ENCODE measurements at places on chromosomes 7 and 10. TPM values are rescaled to one million over a fixed set of nuclear protein-coding genes. Genes with fewer than 3 reads are reported as not detected.

CLEC5A gene
- total RNA-seq, result 0.49 TPM

NEUROD6 gene
- 0.93 TPM for total RNA-seq

PRLHR gene
- total RNA-seq, result not detected

TRIM50 gene
- not detected for total RNA-seq

DKK1 gene
- total RNA-seq, result 5.7 TPM

Data from camera-type eye (tissue), 1 donor.